ENCODE measurements at places on chromosomes 11 and 22.

DNA sequence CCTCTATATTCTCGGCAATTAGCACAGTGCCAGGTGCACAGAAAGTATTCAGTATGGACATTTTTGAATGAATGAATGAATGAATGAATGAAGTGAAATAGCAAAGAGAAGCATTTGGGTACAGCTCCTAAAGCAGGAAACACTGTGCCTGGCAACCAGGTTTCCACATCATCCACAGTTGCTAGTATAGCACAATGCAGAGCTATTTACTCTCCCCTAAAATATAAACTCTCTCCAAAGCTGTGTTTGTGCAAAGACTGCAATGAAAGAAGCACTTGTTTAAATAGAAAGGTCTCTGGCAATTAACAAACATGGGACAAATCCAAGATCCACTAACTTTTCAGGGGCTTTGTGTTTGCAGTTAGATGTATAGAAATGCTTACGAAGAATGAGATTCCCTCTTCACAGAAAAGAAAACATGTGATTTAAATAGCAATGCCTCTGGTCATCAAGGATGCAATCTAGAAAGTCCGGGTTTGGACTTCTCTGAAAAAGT lies 103.0 kb upstream of the OPCML start:
- no peak for DNase-seq

- DNase-seq: no peak
Observed at GRCh38 chr22:27756212-27756660, 45.3 kb downstream of the MN1 start.

GRCh38 chr11:71164186-71164585 lies 88.2 kb downstream of the SHANK2 start:
- DNase-seq: no peak

GRCh38 chr11:35389897-35390465 lies 29.4 kb downstream of the SLC1A2 start:
- no peak for DNase-seq

DNA sequence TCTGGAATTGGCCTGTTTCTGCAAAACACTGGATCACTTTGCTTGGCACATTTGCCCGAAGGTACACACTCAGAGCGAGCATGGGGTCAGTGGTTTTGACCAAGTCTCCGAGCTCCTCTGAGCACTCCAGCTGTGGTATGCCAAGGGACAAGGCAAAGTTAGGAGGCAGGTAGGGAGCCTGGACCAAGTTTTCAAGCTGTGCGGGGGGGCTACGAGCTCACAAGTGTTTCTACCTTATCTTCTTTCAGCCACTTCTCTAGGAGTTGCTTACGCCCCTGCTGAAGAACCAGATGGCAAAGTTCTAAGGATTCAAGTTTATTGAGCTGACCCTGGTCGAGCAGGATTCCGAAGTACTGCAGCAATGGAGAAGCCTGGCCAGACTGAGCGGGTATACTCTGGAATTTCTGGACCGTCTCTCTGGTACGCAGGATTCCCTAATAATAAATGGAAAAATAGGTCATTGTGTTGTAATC lies 54.7 kb upstream of the SLC25A1 start:
- no peak for DNase-seq

- DNase-seq: no peak
Observed at GRCh38 chr11:11969380-11970215, 38.8 kb downstream of the DKK3 start.

DNA sequence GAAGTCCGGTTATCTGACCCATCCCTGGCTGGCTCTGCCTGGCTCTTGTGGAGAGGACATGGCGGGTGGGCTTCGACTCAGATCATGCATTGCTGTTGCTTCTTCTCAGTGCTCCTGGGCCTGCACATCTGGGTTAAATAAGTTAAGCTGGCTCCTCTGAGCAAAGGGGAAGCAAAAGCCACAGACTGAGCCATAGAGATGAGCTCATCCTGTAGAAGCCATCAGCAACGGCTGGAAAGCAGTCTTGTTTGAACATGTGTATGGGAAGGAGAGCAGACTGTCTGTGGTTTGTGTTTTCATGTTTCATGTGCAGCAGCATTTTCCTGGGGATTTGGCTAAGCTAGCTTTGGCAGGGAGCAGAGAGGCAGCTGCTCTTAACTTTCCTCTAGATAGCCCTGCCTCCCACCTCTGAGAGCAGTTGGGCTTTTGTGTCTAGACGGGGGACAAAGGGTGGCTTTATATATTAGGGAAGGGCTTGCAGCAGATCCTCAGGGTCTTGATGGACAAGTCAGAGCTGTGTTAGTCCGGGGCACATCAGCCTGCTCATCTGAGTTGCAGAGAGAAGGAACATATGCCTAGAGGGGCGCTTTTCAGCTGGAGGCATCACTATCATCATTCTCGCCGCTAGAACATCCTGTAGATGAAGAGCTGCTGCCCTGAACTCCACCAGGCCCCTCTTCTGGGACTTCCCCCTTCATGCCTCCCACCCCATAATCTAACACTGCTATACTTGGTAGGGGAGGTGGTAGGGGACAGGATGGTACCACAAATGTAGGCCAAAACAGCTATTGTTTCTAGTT lies 14.9 kb downstream of the DCPS start:
- no peak for DNase-seq

DNA sequence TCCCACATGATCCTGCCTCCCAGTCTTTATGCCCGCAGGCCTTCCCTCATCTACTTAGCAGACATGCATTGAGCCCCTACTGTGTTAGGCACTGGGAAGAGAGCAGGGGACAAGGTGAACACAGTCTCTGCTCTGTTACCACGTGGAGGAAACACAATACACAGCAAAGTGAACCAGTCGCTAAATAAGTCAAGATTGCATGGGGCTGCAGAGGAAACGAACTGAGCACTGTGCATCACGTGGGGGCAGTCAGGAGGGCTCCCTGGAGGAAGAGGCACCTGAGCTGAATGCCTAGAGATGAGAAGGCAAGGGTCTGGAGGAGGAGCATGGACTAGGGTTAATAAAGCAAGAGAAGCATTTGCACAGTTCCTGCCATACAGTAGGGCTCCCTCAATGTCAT lies 102.7 kb downstream of the MN1 start:
- no peak for DNase-seq

GRCh38 chr22:35752863-35753189 lies 35.2 kb downstream of the APOL5 start:
- no peak for DNase-seq

DNA sequence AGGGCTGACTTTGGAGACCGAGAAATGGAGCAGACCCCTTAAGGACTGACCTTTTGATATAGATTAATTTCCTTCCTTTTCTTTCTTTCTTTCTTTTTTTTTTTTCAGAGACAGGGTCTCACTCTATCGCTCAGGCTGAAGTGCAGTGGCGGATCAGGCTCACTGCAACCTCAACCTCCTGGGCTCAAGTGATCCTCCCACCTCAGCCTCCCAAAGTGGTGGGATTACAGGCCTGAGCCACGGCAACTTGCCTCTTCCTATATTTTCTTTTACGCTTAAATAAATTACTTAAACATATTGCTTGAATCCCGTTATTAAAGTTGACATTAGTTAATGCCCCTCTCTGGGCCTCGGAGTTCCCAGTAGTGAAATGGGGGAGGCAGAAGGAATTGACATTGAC lies 350 bp upstream of the KCTD14 start:
- no peak for DNase-seq

- no peak for DNase-seq
Observed at GRCh38 chr22:34486381-34486780, 566.1 kb upstream of the LARGE1 start.

DNA sequence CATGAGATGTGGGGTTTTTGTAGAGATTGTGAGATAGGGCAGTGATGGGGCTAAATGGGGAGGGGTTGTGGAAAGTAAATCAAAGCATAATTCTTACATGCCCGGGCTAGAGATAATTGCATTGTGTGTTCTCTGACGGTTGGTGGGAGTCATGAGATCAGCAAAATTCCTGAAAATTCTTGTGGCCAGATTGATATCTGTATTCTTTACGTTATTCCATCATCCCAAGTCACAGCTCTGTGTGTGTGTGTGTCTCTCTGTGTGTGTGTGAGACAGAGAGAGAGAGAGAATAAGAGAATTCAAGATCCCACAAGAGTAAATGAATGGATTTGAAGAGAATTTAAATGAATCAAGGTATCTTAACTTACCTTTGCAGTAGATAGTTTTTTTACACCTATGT lies 138.6 kb upstream of the ARHGAP20 start:
- DNase-seq: no peak

GRCh38 chr22:42069801-42070516 lies 653 bp downstream of the NAGA start:
- DNase-seq: no peak

DNA sequence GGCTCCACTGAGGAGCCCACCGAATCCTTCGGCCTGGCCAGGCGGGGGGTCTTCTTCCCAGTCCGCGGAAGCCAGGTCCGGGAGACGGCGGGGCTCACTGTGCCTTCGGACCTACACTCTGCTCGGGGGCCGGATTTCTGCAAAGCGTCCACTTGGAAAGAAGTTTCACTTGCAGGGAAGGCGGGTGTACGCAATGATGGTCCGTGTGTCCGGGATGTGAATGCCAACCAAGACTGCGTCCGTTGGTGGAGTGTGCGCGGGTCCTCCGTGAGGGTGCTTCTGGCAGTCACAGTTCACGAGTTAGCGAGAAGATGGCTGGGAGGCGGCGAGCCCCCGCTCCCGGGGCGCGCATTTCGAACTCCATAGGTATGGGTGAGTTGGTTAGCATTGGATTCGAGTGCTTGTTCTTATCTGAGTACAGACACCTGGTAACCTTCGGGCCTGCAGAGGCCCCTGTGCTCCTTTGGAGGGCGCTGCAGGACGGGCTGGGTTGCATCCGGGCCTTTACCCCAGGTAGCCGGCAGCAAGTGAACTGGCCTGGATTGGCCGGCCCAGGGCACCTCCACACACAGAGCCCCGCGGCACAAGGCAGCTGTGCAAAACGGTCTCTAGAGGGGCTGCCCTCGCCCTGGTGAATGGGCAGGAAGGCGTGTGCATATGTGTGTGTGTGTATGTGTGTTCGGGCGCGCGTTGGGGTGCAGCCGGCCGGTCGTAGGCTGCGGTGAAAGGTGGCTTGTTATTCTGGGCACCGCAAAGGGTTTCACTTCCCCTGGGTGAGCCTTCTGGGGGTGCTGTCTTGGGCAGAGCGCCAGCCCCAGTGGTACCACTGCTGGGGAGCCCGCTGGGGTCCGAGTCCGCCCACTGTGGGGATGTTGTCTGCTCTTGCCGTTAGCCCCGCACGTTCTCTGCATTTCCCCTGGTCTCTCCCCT lies 13.3 kb upstream of the CYP2R1 start:
- DNase-seq: peak; percentile 62

GRCh38 chr11:72406540-72407527 lies 27.5 kb downstream of the CLPB start:
- no peak for DNase-seq

- DNase-seq: no peak
Observed at GRCh38 chr22:29638678-29639077, 35.2 kb downstream of the NF2 start.

DNA sequence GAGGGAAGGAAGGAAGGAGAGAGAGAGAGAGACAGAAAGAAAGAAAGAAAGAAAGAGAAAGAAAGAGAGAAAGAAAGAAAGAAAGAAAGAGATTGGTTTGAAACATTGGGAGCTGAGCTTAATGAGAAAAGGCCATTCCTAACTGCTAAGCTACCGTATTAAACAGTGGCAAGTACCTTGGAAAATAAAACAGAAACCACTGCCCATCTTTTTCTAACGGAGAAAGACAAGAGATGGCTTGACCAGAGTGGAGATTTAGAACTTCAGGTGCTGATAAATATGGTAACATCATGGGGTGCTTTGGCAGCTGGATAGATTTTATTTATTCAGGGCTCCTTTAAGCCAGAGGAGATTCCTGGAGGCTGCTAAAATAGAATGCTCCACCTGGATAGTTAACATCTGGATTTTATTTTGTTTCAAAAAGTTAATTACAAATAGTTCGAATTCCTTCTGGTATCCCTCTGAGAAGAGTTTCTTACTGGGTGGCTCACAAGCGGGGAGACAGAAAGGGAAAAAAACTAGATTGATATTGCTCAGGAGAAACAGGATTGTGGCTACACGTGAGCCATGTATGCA lies 12.9 kb downstream of the TIMP3 start:
- DNase-seq: no peak

DNA sequence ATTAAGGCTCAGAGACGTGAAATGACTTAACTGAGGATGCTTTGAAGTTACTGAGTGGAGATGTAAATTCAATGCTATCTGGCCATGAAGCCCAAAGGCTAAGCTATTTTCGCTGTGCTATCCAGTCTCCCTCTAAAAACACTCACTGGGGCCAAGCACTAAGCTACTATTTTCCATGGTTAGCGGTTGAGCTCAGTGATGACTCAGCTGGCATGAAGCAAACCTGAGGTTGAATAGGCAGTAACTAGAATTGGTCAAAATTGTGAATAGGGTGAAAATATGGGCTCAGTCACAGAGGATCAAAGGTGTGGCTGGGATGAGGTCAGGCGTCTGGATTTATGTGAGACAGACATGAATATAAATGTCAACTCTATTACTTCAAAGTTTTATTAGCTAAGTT lies 564.2 kb upstream of the KIRREL3 start:
- DNase-seq: no peak

DNA sequence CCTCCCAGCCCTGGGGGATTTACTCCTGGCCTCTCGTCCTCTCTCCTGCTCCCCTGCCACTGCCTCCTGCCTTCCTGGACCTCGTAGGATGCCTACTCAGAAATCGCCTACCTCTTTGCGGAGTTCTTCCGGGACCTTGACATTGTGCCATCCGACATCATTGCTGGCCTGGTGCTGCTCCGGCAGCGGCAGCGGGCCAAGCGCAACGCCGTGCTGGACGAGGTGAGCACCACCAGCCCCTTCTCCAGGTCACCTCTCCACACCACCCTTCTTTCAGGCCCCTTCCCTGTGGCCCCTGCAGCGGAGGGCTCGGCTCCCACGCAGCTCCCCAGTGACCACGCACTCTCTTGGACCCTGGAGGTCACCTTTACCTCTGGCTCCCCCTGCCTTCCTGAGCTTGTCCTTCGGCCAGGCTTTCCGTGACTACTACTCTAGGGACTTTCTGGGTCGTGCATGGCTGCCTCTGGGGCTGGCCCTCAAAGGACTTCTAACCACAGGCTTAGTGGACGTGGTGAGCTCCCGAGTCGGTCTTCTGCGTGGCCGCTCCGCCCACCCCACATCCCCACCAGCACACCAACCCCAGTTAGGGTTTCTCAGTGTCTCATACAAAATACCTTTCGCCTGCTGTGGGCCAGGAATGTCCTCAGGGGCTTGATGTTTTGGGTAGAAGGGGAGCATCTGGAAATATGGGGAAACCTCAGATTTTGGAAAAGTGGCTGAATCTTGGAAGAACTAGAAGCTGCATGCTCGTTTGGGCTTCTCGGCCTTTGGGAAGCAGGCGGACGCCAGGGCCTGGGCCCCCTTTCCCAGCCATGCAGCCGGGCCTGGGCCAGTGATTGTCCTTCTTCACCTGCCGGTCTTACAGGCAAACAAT lies 24.1 kb upstream of the MYRF start:
- DNase-seq: no peak

All from left colon (tissue), 2 donors.